ENCODE measurements at places on chromosomes 12 and 14.

DNA sequence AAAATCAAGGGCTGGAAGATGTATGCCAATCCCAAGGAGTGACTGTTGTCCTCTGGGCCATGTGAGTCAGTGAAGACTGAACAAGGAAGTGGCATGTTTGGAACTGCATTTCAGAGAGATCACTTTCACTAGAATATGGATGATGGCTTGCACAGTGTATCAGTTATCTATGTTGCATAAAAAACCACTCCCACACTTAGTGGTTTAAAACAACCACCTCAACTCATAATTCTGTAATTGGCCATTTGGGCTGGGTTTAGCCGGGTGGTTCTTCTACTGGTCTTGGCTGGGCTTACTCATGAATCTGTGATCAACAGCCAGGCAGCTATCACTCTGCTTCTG lies 15.4 kb downstream of the BDKRB1 start:
- DNase-seq = no peak

DNA sequence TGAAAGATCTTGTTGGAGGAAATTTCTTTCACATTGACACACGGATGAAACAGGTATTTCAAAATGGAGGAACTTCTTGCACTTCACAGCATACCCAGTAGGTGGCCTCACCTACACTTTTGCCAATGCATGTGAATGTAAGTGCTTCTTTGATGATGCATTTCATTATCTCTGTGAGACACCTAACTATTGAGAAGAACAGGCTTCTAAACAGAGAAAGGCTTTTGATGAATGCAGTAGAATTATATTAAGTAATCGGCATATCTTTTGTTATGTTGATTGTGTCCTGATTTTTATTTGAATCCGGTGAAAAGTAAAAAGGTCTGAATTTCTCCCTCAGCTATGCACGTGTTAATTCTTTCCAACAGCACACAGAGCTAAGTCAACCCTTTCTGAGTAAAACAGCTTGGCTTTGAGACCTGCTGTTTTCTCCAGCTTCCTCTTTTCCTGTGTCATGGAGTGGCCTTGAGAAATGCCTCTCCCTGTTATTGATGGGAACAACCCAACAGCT lies 399.0 kb downstream of the NAV3 start:
- no peak for DNase-seq

DNA sequence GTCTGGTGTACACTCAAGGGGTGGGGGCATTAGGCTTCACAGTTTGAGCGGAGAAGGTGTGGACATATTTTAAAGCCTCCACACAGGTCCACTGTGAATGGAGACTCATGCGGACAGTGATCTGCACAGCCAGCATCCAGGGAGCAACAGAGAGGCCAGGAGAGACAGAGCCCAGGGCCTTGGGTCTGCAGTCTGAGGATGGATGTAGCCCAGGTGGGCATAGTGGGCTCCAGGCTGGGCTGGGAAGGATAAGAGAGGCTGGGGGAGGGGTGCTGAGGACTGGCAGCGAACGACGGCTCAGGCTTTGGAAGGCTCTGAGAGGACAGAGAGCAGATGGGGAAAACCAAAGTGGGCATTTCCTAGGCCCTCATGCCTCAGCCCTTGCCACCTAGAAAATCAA lies 128.8 kb downstream of the PAPOLA start:
- no peak for DNase-seq

DNA sequence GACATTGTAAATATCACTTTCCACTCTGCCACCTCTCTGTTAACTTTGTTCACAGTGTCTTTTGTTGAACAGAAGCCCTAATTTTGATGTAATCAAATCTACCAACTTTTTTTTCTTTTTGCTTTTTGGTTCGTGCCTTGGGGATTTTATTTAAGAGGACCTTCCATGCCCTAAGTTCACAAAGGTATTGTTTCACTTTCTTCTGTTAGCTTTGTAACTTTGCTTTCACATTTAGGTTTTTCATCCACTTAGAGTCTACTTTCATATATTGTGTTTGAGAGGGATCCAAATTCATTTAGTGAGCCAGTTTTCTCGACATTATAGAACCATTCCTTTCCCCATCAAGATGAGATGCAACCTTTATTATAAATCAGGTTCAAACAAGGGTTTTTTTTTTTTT lies 275.7 kb upstream of the CRY1 start:
- DNase-seq = no peak

All from stimulated activated CD8-positive, alpha-beta memory T cell treated with anti-CD3 and anti-CD28 coated beads, Interleukin-4, amount 100 ng/mL, for 4 hours (primary cell).